NCI-H2171 treated with DMSO at 0.1 percent for 48 hours (cell line): ENCODE measurements at places on chromosomes 13 and 19.
A peak's percentile ranks its signal among the peaks of the same experiment; 100 is the strongest.

- no peak for DNase-seq
Observed at GRCh38 chr19:329876-330275, 14.7 kb downstream of the MIER2 start.

DNA sequence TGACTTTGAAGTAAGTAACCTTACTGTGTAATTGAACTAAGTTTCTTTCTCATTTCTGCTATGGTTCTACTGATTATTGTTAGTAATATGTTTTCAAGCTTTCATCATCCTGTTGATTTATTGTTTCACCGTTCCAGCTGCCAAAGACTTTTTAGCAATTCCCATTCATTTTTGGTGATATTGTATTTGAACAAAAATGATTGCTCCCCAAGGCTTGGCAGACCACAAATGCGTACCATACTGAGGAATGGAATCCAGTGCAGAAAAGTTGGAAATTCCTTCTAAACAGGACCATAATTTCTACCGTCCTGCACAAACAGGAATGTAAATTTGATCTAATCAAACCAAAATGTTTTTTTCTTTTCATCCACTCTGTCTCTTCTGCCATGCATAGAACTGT is 10.7 kb downstream of the EPSTI1 start:
- DNase-seq, result no peak

DNA sequence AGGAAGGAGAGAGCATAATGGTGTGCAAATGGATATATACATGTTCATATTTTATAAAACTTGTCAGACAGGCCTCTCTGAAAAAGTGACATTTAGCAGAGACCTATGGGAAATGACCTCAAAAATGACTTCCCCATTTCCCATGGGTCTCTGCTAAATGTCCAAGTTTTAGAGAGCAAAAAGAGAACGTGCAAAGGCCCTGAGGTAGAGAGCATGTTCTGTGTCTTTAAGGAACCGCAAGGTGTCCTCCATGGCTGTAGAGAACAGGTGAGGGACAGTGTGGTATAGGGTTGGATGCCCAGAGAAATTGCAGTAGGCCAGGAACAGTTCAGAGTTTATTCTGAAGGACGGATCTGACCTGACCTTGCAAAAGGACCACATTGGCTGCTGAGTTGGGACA is 113.2 kb upstream of the RNF113B start:
- DNase-seq, result no peak

DNA sequence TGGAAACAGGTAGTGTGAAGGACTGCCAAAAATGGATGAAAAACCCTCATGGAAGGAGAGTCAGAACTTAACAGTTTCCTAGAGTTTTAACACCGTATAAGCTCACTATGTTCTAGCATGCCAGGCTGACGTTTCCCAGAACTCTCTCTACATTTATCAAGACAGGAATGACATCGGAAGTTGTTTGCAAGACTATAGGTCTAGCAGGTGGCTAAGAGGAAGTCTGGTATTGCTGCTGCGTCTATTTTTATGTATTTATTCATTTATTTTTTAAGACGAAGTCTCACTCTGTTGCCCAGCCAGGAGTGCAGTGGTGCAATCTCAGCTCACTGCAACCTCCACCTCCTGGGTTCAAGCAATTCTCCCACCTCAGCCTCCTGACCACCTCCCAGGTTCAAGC is 20.5 kb upstream of the ARL11 start:
- no peak for DNase-seq

GRCh38 chr19:46718157-46718933 is 1.4 kb upstream of the PRKD2 start:
- DNase-seq, result peak; percentile 8

DNA sequence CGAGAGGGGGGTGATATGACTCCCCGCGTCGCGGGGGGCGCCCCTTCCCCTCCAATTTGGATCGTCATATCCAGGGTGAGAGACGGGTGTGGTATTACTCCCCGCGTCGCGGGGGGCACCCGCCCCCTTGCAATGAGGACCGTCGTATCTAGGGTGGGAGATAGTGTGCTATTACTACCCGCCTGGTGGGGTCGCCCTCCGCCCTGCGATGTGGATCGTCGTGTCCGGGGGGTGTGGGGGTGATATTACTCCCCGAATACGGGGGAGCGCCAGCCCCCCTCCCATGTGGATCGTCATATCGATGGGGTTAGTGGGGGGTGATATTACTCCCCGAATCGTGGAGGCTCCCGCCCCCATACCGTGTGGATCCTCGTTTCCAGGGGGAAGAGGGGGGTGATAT is 29.2 kb upstream of the RGCC start:
- DNase-seq, result no peak

DNA sequence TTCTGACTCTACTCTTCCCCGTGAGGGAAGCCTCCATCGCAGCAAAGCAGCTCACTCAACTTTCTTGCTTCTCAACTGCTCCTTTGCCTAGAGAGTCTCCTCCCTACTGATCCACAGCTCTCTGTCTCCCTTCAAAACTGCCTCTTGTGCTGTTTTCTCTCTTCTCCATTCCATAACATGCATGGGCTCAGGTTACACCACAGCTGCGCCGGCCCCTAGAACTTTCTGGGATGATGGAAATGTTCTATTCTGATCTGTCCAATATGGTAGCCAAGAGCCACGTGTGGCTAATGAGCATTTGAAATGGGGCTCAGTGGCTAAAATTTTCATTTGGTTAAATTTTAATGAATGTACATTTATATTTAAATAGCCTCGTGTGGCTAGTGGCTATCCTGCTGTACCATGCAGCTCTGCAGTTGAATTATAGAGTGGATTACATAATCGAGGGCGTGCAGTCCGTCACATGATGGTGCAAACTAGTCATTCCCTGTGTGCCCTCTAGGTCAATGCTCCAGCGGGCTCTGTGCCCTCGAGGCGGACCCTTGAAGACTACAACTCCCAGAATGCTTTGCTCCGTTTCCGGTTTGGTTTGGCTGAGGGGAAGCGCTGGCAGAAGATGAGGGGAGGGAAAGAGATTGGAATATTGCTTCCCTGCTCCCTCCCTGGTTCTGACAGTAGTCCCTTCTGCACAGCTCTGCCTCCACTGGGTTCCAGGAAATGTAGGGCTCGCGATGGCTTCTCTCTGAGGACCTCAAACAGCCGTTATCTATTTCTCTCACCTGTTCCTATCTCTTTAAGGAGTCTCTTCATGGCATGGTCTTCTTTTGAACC is 109.8 kb downstream of the CACNA1A start:
- DNase-seq, result no peak

- no peak for DNase-seq
Observed at GRCh38 chr19:7545300-7545699, 9.8 kb downstream of the PNPLA6 start.

GRCh38 chr19:58227964-58228584 is 640 bp upstream of the ZNF544 start:
- no peak for DNase-seq

GRCh38 chr19:810077-810855 is 11.5 kb downstream of the PLPPR3 start:
- no peak for DNase-seq

GRCh38 chr19:23365222-23365621 is 30.0 kb downstream of the ZNF91 start:
- DNase-seq, result no peak

GRCh38 chr13:104750377-104750776 is 1684.2 kb upstream of the SLC10A2 start:
- no peak for DNase-seq

GRCh38 chr19:5110546-5110945 is 141.6 kb downstream of the KDM4B start:
- no peak for DNase-seq

GRCh38 chr19:8631425-8631819 is 989 bp downstream of the NFILZ start:
- DNase-seq, result no peak

DNA sequence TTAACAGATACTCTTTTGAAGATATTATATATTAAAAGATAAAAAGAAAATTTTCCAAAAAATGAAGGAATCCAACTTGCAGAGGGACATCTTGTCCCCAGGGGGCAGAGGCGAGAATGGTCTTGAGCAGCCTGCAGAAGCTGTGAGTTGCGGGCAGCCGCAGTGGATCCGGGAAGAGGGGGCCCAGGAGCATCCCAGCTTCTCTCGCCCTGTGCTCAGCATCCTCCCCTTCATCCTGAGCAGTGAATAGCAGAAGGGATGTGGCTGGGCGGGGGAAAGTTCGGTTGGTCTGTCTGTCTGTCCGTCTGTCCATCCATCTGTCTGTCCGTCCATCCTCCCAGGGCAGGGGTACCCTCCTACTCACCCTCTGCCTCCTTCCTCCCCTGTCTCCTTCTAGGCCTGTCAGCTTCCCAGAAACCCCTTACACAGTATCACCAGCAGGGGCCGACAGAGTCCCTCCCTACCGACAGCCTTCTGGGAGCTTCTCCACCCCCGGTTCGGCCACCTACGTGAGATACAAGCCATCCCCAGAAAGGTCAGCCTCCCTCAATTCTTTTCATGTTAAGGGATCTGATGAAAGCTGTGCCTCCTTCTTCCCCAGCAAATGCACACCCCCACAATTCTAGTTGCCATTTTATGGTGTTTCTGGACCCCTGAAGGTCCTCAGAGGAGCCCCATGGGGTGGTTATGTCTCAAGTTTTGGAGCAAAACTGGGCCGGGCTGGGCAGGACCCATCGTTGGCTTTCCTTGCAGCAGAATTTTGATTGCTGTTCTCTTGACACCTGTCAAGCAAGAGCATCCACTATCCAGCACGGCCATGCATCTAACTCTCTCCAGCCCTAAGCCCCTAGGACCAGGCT is 81.6 kb downstream of the DPF1 start:
- DNase-seq, result peak; percentile 42
